ENCODE measurements at places on chromosomes 5 and 9. TPM values are rescaled to one million over a fixed set of nuclear protein-coding genes. Genes with fewer than 3 reads are reported as not detected.

PCA3 gene
- total RNA-seq, result not detected

SOHLH1 gene
- not detected for total RNA-seq

ADRA1B gene
- 0.78 TPM for total RNA-seq

TLX3 gene
- total RNA-seq, result not detected

DNM1 gene
- total RNA-seq, result 0.27 TPM

IFNA1 gene
- total RNA-seq, result not detected

OR1J2 gene
- total RNA-seq, result not detected

FIBCD1 gene
- total RNA-seq, result 1.1 TPM
